ENCODE measurements at places on chromosomes 12 and 14.

DNA sequence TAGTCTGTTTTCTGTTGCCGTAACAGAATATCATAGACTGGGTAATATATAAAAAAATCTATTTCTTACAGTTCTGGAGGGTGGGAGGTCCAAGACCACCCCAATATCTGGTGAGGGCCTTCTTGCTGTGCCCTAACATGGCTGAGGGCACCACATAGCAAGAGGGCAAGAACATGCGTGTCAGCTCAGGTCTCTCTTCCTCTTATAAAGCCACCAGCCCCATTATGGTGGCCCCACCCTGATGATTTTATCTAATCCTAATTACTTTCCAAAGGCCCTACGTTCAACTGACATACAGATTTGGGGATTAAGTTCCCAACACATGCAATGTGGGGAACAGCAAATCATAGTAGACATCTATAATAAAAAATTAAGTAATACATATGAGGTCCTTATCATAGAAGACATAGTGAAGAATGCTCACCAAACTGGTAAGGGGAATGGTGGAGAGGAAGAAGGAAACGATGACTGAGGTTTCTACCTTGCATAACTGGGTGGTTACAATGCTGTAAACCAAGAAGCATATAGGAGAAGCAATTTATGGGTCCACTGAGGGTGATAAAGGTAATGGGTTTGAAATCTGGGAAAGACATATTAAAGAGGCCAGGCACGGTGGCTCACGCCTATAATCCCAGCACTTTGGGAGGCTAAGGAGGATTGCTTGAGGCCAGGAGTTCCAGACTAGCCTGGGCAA lies 27.0 kb downstream of the BTBD7 start:
- no peak for DNase-seq
- H3K27ac ChIP-seq = no peak overlapping the region
- H3K4me1 ChIP-seq = no peaks in the 10 kb centered on the region
- no peak overlapping the region for H3K4me3 ChIP-seq

DNA sequence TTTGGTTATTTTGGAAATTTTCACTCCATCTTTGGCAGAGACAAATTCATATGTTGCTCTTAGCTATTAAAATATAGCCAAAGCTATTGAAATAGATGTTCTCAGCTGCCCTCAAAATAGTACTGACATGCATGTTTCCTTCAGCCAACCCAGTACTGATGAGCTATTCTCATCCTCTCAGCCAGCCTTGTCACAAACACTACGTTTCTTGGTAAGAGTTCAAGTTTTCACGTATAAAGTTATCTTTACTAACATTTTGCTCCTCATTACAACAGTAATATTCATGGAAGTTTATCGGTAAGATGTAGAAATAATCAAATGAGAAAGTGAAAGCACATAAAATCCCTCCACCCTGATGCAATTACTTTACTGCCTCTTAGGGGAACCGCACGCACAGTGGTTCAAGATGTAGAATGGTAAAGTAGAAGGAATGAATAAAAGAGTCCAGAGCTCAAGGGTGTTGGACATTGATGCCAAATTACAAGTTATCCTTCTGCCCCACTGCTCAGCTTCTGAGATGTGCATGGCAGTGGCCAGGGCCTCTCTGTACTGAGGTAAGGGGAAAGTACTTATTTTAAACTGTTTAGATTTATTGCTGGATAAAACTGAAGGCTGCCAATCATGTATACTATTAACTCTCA lies 20.7 kb downstream of the GCH1 start:
- H3K4me1 ChIP-seq = peaks cover 25% of the 10 kb centered on the region
- no peaks in the 10 kb centered on the region for H3K36me3 ChIP-seq
- peak overlapping the region; percentile 70 for H3K27ac ChIP-seq

GRCh38 chr12:64091186-64091585 lies 130.9 kb downstream of the KICS2 start:
- H3K27ac ChIP-seq = no peak overlapping the region
- H3K36me3 ChIP-seq = no peaks in the 10 kb centered on the region
- no peaks in the 10 kb centered on the region for H3K4me1 ChIP-seq
- H3K4me3 ChIP-seq = no peak overlapping the region
- DNase-seq = no peak

DNA sequence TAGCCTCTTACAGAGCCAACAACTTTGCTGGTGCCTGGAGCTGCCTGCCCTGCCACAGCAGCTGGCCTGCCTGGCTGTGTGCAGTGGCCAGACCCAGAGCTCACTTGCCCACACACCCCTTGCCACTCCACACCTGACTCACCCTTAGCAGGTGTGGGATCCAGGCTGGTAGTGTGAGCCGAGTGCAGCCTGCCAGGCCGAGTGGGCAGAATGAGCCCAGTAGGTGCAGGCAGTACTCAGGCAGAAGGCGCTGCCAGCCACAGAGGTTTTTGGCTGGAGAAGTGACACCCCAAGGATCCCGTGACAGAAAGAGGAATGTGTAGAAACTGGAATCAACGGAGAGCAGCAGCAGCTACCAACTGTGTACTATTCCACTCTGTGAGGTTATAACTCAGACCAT lies 29.8 kb upstream of the PYGL start:
- H3K4me3 ChIP-seq = no peak overlapping the region
- H3K27me3 ChIP-seq = no peaks in the 10 kb centered on the region
- no peaks in the 10 kb centered on the region for H3K36me3 ChIP-seq
- H3K4me1 ChIP-seq = no peaks in the 10 kb centered on the region
- no peak for DNase-seq

DNA sequence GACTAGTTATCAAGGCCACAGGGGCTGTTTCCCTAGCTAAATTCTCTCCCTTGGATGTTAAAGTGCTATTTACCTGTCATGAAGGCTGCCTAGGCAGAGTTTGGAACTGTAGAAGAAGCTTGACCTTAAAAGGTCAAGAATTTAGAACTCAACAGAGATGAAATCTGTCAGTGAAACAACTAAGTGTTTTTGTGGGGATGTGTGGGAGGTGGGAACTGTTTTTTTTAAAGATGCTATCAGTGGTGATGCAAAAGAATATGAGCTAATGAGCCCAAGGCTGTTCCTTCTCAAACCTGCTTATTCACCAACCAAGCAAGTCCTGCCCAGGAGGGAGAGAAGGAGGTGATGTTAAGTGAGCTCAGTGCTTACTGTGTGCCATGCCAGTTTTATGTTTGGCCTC lies 40.8 kb upstream of the POC1B start:
- H3K27me3 ChIP-seq = no peaks in the 10 kb centered on the region
- H3K4me3 ChIP-seq = no peak overlapping the region
- DNase-seq = no peak
- no peak overlapping the region for H3K27ac ChIP-seq

GRCh38 chr14:38012056-38012455 lies 195.6 kb upstream of the SSTR1 start:
- H3K36me3 ChIP-seq = no peaks in the 10 kb centered on the region
- no peaks in the 10 kb centered on the region for H3K4me1 ChIP-seq
- no peak overlapping the region for H3K4me3 ChIP-seq
- H3K27me3 ChIP-seq = no peaks in the 10 kb centered on the region

DNA sequence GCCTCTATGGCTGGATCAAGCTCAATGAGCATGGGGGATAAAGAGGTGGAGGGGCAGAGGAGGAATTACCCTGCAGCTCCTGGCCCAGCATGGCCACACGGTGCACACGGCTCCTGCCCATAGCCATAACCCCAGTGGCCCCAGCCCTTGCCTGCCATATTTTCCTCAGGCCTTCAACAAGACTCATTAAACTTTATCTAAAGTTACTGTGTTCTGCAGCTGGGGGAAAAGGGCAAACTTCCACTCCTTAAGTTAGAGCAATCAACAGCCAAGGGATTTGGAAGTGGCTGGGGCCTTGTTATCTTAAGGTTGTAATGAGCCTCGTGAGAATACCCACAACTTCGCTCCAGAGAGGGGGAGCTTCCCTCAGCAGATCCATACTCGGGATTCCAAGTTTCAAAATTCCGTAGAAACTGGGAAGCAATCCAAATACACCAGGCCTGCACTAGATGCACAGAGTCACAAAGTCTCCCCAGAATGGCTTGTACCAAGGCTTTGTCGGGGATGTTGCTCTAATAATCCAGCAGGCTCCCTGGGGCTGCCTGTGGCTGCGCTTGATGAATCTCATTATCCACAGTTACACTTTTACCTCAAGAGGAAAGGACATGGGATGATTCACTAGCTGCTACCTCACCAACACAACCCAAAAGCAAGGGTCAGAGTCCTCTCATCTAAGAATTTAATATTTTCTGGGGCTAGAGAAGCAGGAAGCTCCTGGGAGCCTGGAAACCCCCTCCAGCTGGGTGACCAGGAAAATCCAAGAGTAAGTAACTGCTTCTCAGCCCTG lies 13.0 kb upstream of the OR6J1 start:
- no peaks in the 10 kb centered on the region for H3K4me1 ChIP-seq
- no peak overlapping the region for H3K27ac ChIP-seq
- no peaks in the 10 kb centered on the region for H3K36me3 ChIP-seq
- no peak for DNase-seq

GRCh38 chr14:58870961-58871360 lies 233.2 kb downstream of the DACT1 start:
- no peak overlapping the region for H3K4me3 ChIP-seq
- H3K27ac ChIP-seq = no peak overlapping the region
- H3K36me3 ChIP-seq = no peaks in the 10 kb centered on the region

DNA sequence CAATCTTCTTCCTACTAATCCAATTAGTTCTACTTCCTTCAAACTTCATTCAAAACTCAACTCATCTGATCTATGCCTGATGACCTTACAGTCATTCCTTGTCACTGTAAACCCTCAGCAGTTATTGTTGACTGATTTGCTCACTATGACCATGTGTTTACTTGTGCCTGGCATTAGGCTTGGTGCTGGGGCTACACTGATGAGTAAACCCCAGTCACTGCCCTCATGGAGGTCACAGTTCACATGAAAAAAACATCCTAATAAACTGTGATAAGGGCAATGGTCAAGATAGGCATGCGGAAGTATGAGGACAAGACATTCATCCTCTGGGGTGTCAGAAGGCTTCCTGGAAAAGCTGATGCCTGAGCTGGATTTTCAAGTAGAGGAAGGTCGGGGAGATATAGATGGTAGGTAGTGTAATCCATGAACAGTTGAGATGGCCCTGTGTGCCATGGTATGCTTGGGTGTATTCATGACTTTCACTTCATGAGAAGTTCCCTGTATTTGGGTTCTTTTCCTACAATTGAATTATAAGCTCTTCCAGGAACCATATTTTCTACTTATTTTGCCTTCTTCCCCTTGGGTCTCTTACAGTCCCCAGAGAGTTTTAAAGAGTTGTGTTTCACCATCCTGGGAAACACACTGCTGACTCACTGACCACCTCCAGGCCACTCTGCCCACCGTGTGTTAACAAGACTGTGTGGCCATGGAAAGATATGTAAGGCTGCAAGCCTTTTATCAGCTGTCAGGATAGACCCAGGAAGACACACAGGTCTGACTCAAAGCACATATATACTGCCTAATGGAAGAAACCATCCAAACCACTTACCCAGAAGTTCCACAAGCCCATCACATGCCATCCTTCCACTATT lies 38.7 kb upstream of the DUSP6 start:
- H3K27me3 ChIP-seq = no peaks in the 10 kb centered on the region
- DNase-seq = no peak
- peaks cover 11% of the 10 kb centered on the region for H3K4me1 ChIP-seq
- H3K36me3 ChIP-seq = no peaks in the 10 kb centered on the region
- no peak overlapping the region for H3K4me3 ChIP-seq

GRCh38 chr12:3157581-3158323 lies 80.6 kb downstream of the TSPAN9 start:
- no peak overlapping the region for H3K27ac ChIP-seq
- no peak for DNase-seq
- H3K36me3 ChIP-seq = no peaks in the 10 kb centered on the region
- no peaks in the 10 kb centered on the region for H3K27me3 ChIP-seq

- no peaks in the 10 kb centered on the region for H3K36me3 ChIP-seq
- H3K27me3 ChIP-seq = no peaks in the 10 kb centered on the region
- H3K4me3 ChIP-seq = no peak overlapping the region
These were observed 580.9 kb downstream of the SOX5 start for GRCh38 chr12:23368590-23368989.

- no peak overlapping the region for H3K27ac ChIP-seq
- no peak for DNase-seq
- peaks cover 11% of the 10 kb centered on the region for H3K4me1 ChIP-seq
- no peaks in the 10 kb centered on the region for H3K36me3 ChIP-seq
- H3K4me3 ChIP-seq = no peak overlapping the region
These were observed 8.3 kb upstream of the MTA1 start for GRCh38 chr14:105411017-105411941.

DNA sequence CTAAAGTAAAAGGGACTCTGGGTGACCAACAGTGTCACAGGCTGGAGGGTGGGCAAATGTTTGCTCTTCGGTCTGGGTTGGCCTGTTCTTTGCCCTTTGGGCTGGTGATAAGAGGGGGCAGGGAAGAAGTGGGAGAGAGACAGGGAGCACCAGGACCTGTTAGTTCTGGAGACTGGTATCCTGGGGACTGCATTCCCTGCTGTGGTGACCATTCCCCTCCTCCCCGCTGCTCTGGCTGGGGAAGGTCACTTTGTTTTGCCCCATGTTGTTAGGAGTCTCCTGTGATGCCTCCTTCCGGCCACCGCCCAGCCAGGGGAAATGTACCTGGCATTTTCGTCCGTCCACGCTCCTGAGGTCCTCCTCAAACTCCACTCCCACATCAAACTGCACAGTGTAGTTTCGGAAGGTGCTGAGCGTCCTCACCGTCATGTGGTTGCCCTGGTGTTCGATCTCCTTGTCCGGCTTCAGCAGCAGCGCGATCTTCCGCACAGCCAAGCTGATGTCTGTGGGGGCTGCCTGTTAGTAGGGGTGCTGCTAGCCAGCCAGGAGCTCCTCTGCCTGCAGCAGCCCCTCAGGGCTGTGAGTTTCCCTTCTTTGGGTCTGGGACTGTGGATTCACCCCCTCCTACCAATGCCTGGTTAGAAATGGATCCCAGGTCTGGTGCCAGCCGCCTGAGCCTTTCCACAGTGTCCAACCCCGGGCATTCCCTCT lies 618 bp downstream of the RBP5 start:
- peak overlapping the region; percentile 69 for H3K27ac ChIP-seq
- DNase-seq = no peak
- H3K36me3 ChIP-seq = no peaks in the 10 kb centered on the region
